ENCODE measurements at places on chromosomes 13 and 19.
A peak's percentile ranks its signal among the peaks of the same experiment; 100 is the strongest.

- no peak for DNase-seq
Observed at GRCh38 chr19:18611327-18612050, 1.2 kb upstream of the TMEM59L start.

- no peak for DNase-seq
Observed at GRCh38 chr13:91491980-91492379, 93.6 kb downstream of the GPC5 start.

DNA sequence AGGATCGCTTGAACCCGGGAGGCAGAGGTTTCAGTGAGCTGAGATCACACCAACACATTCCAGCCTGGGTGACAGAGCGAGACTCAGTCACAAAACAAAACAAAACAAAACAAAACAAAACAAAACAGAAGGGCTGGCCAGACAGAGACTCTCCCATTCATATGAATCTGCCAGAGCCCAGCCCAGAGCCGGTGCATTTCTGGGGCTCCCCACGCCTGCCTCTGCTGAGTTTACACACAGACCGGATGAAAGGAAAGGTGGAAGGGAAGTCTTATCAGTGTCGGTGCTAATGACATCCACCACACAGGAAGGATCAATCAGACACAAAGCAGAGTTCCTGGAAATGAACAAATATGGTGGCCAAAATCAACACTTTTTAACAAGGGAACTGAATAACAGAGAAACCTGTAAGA, 6.8 kb downstream of the TRAPPC6A start:
- DNase-seq = no peak

DNA sequence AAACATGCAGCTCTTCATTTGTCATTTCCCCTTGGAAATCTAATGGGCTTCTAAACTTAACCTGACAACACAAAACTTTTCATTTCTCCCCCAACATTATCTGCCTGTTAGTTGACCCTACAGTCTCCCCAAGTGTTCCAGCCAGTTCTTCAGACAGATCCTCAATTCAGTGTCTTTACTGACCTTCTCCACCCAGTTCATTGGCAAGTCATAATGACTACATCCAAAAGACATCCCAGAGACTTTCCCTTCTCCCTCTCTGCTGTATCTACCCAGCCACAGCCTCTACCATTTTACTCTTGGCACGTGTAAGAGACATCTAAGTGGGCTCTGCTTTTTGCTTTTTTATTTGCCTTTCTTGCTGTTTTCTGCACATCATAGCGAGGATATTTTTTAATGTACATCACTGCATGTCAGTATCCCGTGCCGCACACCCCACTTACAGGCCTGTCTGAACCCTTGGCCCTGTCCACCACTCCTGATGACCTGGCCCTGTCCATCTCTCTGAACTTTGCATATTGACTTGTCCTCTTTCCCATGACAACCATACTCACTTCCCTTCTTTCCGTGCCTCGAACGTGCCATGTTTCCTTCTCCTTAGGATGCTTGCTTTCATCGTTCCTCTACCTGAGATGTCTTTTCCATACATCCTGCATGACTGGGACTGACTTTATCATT, 391.9 kb downstream of the IRS2 start:
- no peak for DNase-seq

GRCh38 chr13:44921931-44922758, 67.1 kb downstream of the NUFIP1 start:
- no peak for DNase-seq

- DNase-seq = no peak
Observed at GRCh38 chr13:83881917-83882605, at the start of gene SLITRK1. SLITRK1 (minus strand) TSS chr13:83882474; CDS start chr13:83881507, 967 bp downstream.

DNA sequence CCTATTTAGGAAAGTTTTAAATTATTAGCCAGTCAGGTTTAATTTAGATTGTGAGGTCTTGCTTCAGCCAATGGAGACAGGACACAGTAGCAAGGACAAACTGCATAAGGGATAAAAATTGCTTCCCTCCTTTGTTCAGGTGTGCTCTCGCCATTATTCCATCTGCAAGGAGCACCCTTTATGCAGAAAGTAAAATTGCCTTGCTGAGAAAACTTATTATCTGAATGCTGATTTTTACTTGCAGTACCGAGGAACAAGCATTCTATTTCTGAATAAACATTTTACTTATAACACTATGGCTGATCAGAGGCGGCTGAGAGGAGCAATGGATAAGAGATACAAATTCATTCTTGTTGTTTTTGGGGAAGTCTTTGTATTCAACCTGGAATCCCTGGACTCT, 8.0 kb downstream of the CYP4F22 start:
- no peak for DNase-seq

DNA sequence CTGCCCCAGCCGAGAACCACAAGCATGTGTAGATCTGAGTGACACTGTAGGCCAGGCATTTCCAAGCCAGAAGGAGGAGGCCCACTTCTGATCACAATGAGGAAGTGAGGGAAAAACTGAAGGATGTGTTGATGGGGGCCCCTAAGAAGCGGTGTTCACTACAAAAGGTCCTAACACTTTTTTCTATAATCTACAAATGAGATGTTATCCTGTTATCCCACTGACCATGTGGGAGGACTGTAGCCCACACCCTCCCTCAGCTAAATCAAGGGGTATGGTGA, 99.0 kb upstream of the MCF2L start:
- no peak for DNase-seq

DNA sequence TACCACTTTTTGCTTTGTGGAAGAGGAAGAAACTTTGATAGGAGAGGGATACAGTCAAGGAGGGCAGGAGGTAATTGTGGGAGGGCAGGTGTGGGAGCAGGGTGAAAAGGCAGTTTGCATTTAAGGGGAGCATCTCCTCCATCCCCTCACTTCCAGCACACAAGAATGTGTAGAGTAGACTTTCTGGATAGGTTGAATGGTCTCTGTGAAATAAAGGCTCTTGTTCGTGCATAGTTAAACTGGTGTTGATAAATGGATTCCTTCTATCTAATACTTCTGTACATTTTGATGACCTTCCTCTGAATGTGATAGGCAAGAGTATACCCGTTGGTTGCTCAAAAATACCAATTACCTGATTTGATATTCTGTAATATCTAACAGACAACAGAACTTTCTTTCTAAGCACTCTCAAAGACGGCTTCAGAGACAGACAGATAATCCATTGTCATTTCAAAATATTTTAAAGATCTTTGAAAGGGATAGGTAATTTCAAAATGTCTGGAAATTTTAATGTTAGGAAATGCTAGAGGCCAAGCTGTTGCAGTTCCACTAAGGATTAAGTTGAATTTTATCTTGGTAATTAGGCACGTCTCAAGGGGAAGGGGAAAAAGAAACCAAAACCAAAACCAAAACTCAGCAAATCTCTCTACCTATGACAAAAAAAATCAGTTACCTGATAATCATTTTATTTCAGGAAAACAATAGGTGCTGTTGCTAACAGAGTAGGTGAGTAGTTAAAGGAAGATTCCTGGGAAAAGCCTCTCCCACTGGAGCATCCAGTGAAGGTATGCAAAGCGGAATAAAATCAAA, 302.6 kb downstream of the COG6 start:
- no peak for DNase-seq

DNA sequence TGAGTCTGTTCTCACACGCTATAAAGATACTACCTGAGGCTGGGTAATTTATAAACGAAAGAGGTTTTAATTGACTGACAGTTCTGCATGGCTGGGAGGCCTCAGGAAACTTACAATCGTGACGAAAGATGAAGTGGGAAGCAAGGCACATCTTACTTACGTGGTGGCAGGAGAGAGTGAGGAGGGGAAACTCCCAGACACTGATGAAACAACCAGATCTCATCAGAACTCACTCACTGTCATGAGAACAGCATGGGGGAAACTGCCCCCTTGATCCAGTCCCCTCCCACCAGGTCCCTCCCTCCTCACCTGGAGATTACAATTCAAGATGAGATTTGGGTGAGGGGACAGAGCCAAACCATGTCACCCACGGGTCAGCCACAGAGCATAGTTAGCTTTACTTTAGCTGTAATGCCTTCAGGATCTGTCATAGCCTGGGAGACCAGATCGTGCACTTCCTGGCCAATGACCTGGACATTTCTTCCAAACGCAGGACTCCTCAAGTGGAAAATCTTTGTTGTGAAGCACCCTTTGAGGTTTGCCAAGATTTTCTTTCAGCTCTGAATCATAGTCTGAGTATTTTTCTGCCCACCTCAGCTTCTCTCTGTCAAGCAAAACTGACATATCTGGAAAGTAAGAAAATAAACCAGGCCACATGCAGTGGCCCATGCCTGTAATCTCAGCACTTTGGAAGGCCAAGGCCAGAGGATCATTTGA, 25.2 kb upstream of the HIF3A start:
- DNase-seq = peak; percentile 19

DNA sequence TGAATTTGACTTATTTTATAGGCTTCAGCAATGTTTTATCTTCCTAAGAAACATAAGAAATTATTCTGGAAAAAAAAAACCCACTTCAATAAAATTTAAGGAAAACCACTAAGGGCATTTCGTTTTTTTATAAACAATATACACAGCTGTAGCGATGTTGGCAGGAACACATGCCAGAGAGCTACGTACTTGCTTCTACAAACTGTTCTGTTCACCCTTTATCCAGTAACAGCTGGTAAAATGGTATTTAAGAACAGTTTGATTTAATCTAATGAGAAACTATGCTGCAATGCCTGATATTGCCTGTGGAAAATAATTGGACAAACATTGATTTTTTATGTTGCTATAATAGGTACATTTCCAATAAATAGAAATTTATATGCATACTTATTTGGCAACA, 137.2 kb upstream of the DACH1 start:
- no peak for DNase-seq

- DNase-seq = no peak
Observed at GRCh38 chr13:102779436-102780159, 6.0 kb upstream of the TEX30 start.

- DNase-seq = no peak
Observed at GRCh38 chr19:41991025-41991424, 3.0 kb downstream of the ATP1A3 start.

GRCh38 chr19:17394891-17395415, 957 bp upstream of the CCDC194 start:
- no peak for DNase-seq

- DNase-seq = no peak
Observed at GRCh38 chr13:35479038-35479492, 2.6 kb upstream of the MAB21L1 start.

DNA sequence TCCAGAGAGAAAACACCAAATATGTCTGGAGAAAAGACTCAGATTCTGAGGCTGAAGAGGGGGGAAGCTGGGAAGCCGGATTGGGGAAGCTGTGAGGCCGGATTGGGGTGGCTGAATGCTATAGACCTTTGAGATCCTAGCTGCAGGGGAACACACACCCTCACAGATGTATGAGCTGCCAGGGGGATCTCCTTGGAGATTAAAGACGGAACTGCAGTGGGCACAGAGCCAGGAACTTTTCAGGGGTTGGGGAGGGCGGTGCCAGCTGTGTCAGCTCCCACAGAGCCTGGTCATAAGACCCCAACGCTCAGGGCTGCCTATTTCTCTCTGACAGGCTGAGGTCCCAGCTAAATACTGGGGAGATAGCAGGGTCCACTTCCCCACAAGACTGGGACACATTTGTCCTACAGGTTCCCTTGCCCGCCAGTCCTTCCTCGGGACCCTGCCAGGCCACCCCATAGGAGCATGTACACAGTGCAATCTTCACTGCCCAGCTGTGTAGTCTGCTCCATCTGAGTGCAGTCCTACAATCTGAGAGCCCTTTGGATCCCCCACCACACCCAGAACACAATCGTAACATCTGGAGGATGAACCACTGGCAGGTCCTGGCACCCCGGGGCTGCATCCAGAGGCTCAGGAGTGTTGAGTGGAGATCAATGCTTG, 1893.9 kb downstream of the PCDH9 start:
- no peak for DNase-seq

- peak; percentile 43 for DNase-seq
Observed at GRCh38 chr13:22061806-22062391, 391.0 kb downstream of the FGF9 start.

DNA sequence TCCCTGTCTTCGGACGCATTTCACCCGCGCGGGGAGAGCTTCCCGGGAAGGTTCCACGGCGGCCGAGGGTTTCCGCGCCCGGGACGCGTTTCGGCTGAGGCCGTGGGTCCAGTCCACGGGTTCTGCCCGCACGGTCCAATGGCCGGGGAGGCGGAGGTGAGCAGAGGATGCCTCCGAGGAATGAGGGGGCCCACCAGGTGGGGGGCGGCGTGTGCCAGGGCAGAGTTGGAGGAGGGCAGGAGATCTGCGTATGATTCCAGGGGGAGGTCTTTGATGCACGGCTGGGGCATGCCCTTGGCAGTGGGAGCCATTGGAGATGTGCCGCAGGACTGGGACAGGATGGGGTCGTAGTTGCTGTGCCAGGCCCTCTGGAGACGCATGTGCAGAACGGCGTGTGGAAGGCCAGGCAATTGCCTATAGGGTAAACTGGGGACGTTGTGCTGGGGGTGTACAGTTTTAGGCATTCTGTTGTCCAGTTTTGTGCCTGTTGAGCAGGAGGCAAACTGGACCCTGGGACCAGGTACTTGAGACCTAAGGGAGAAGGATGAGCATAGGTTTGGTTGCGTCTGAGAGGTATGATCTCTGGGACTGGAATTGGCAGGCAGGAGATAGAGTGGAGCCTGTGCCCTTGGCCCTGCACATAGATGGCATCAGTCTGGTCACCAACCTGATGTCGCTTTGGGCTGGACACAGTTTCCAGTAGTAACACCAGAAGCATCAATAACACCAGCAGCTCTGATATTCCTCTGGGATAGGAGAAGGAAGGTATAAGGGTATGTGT, 751 bp downstream of the ZNF584 start:
- no peak for DNase-seq

DNA sequence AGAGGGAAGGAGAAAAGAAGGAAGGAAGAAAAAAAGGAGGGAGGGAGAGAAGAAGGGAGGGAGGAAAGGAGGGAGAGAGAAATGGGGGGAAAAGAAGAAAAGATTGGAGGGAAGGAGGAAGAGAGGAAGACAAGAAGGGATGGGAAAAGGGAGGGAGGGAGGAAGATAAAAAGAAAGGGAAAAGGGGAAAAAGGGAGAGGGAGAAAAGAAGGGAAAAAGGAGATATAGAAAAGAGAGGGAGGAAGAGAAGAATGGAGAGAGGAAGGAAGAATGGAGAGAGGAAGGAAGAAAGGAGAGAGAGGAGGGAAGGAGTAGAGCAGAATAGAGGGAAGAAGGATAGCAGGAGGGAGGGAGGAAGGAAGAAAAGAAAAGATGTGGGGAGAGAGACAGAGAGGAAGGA, 334.6 kb downstream of the TSHZ3 start:
- no peak for DNase-seq

Measured in GM12864 (cell line).